Left kidney (tissue), 8 donors: ENCODE measurements at places on chromosomes 13 and 19.

- DNase-seq = no peak
These were observed 35.0 kb downstream of the AMER2 start for GRCh38 chr13:25136880-25137787.

DNA sequence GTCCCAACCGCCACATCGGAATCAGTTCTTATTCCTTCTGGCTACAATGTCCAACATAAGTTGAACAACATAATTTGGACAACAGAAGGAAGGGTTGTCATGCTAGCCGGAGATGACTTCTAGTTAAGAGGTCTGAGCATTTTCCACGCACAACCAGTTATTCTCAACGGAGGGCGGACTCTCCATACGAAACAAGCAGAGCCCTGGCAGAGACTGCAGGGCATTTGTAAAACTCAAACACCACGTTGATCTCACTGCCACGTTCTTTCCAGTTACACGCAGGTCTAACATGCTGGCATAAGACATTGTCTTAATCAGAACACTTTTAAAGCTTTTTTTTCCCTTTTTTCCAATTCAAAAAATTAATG is 38.3 kb upstream of the DCUN1D2 start:
- no peak for DNase-seq

- DNase-seq = no peak
These were observed 32.8 kb upstream of the WDFY2 start for GRCh38 chr13:51551416-51551815.

DNA sequence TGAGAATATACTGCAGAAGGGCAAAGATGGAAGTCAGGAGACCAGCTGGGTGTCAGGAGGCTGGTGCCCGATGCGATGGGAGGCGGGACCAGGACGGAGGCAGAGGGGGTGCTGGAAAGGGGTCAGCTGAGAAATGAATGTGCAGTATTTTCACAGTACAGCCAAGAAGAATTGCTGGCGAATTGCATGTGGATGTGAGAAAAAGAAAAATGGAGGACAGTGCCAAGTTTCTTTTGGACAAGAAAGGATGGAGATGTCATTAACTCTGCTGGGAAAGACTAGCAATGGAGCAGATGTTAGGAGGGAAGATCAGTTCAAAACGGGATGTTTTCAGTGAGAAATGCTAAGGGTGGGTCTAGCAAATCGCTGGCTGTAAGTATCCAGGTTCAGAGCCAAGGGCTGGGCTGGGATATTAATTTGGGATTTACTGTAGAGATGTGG is 7.0 kb downstream of the CRYL1 start:
- DNase-seq = no peak

- DNase-seq = no peak
These were observed 74.2 kb downstream of the SPACA7 start for GRCh38 chr13:112450118-112450903.

DNA sequence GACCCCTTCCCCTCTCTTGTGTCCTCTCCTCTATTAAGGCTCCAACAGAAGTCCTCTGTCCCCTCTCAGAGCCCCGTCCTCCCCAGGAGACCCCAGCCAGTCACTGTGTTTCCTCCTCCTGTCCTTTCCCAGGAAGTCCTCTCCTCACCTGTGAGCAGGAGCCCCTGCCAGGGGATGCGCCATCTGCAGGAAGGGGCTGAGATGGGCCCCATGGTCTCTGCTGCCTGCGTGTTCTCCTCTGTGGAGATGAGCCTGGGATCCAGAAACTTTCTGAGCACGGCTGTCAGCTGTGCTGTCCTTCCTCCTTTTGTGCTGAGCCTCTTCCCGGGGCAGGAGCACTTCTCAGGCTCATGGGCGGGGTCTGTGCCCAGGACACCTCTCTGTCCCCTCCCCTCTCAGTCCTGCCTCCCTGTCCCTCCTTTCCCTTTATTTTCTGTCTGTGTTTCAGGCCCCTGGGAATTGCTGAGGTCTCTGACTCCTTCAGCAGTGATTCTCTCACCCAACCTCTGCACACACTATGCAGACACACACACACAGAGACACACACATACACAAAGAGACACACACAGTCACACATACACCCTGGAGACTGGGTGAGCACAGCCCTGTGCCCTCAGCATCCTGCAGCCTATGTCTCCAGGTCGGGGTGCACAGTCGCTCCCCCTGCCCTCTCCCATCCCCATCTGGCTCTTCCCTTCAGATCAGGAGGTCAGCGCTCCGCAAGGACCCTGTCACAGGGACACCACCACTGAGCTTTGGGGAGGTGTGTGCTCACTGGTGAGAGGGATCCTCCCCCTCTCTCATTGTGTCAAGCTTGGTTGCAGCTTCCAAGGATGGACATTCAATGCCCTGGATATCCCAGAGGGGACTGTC is at the start of gene CEACAM8:
Gene CEACAM8, minus strand, starts transcription at position 308 of the 873 bp plus-strand sequence. Its CDS starts 96 bp downstream, at position 212.
- DNase-seq = no peak

GRCh38 chr19:28465371-28466086 is 747.4 kb downstream of the UQCRFS1 start:
- DNase-seq = no peak
